ENCODE measurements at places on chromosomes 7 and 10.
A peak's percentile ranks its signal among the peaks of the same experiment; 100 is the strongest.

- DNase-seq = no peak
Measured at GRCh38 chr10:49502358-49502757, 36.6 kb downstream of the ERCC6 start.

- DNase-seq = no peak
Measured at GRCh38 chr10:70892631-70893030, 4.3 kb upstream of the PCBD1 start.

DNA sequence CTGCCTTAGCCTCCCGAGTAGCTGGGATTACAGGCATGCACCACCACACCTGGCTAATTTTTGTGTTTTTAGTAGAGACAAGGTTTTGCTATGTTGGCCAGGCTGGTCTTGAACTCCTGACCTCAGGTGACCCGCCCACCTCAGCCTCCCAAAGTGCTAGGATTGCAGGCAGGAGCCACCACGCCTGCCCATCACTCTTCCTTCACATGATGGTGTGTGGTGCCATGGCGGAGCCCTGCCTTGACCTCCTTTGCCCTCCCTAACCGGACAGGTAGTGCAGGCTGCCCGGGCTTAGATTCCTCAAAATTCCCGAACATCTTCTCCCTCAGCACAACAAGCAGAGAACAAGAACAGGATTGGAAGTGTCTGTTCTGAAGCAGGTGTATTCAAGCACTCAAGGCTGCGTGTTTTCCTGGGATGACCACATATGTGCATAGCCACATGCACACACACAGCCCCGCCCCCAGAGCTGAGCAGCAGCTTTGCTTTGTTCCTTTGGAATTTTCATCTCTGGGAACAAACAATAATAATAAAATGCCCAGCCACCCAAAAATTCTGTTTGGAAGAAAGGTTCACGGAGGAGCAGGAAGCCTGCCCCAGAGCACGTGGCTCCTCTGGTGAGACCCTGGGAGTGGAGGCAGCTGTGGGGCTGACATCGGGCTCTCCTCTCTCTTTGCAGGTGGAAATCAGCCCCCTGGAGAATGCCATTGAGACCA lies 131.3 kb upstream of the NPS start:
- no peak for DNase-seq

GRCh38 chr10:69636273-69636575 lies 6.2 kb downstream of the FAM241B start:
- no peak for DNase-seq

- DNase-seq = no peak
Measured at GRCh38 chr7:158684329-158684728, 20.3 kb downstream of the NCAPG2 start.

GRCh38 chr10:17144757-17145156 lies 15.1 kb upstream of the CUBN start:
- DNase-seq = no peak

GRCh38 chr7:78601728-78602127 lies 803.2 kb downstream of the PHTF2 start:
- no peak for DNase-seq

DNA sequence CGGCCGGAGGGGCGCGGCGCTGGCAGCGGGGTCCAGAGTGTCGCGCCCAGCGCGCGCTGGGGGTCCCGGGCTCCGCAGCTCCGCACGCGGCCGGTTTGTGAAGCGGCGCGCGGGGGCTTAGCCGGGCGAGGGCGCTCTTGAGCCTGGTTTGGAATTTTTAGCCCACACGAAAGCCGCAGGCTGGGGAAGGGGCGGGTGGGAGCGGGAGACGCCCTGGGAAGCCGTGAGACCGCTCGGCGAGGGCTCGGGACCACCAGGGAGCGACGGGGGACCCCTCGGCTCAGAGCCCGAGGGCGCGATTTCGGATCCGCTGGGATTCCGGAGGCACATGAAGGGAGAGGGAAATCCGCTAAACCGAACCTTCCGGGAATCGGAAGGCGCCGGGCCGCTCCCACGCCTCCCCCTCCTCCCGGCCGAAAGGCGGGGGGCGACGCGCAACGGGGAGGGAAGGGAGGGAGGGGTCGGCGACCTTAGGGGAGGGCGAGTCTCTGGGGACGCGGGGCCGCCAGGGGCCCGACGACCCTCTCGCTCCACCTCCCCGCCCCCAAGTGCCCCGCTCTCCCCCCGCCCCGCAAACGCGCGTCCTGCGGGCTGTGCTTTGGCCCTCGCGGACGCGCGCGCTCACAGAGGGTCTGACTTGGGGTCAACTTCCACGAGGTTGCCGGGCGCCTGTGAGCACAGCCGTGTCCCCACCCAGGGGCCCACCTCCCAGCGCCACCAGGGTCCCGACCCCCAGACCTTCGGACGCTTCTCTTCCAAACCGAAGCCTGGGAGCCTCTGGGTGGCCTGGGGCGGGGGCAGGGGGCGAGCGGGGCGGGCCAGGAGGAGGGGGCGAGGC lies 5.1 kb upstream of the ELFN1 start:
- peak; percentile 15 for DNase-seq

GRCh38 chr10:105759669-105760068 lies 1118.6 kb downstream of the SORCS3 start:
- no peak for DNase-seq

DNA sequence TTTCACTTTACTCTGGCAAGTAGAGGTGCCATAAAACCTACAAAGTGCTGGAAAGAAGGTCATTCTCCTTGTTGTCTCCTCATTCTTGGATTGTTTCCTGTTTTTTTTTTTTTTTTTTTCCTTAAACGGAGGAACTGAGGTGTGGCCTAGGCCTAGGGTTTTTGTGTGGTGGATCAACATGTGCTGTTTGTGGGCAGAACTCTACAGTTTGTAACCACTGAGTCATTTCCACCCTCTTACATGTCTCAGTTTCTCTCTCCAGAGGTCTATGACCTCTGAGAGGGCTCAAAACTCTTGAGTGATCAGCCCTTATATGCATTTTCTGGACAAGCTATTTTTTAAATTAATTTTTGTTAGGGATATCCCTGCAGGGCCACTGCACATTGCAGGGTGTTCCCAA lies 296.0 kb downstream of the PPP1R3A start:
- no peak for DNase-seq

- no peak for DNase-seq
Measured at GRCh38 chr10:26755443-26755903, 58.0 kb downstream of the PDSS1 start.

DNA sequence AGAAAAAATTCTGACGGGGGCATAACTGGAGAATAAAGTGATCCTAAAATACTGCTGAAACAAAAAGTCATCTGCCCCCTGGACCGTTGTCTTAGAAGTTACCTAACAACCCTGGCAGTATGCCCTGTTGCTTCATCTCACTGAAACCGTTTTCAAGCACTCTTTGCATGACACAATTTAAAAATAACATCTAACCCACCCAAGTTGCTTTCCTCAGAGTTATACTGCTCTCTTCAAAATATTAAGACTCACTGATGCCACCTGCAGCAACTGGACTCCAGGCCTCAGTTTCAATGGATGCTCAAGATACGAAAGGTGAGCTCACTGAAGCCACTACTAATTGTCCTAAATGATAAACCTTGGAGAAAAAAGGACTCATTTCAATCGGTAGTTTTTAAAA lies 57.4 kb downstream of the CDK6 start:
- DNase-seq = no peak

DNA sequence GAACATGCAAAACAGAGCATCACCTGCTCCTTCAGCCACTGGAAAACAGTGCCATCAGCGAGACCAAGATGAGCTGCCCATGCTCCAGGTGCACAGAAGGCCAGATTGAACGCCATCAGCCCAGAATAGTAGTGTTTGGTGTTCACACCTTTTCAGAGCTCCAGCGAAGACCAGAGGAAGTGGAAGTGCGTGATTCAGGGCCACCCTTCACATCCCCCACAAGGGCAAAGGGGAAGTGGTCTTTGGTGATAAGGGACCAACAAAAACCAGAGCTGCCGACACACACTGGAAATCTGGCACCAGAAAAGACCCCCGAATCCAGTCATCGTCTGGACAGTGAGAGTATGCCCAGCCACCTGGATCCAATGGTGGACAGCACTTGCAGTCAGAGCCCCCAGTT lies 29.5 kb upstream of the TMEM72 start:
- DNase-seq = no peak

DNA sequence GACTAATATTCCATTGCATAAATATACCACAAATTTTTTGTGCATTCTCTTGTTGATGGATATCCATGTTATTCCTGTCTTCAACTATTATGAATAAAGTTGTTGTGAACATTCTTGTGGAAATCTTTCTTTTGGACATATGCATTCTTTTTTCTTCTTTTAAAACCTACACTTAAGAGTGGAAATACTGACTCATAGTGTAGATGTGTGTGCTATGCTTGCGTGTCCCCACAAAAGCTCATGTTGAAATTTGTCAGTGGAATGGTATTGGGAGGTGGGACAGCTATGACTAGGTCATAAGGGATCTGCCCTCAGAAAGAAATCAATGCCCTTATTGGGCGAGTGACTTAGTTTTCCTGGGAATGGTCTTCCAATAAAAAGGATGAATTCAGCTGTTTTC lies 203.6 kb upstream of the PRSS58 start:
- DNase-seq = no peak

GRCh38 chr7:134300988-134301387 lies 15.7 kb downstream of the SLC35B4 start:
- no peak for DNase-seq

DNA sequence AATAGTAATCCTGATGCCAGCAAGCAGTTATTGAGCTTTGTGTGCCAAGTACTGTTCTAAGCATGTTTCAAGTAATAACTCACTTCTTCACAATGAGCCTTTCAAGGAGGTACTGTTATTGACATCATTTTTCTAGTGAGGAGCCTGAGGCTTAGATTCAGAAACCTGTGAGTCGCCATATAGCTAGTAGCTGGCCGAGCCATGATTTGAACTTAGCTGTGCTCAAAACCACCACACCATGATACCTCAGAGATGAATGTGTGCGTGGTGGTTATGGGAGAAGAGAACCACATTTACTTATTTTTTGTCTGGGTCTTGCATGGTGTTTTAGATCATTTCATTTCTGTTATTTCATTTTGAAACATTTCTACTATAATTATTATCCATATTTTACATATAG lies 578.9 kb downstream of the AUTS2 start:
- DNase-seq = no peak

DNA sequence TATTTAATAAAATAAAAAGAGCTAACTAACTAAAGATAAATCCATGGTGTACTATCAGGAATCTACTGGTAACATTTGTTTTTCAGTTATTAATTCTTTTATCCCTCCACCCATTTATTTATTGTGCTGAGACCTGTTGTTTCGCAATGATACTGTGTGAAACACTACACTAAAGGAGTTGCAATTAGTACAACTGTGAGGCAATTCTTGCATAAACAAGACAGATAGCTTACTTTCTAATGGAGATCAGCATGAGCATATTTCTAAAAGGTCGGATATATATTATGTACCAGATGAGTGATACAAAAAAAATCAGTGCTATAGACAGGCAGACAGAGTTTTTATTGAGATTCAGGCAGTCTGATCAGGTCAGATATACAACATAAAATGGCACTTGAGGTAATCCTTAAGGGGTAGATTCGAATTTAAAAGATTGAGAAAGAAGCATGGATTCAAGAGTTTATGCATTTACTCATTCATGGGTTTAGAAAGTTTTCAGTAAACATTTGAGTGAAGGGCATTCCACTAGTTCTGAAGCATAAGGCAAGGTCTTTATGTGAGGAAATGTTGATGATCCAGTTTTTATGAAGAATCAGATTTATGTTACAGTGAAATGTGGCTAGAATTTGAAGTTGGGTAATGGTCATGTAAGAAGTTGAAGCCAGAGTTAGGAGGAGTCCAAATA lies 147.6 kb downstream of the POLR1F start:
- no peak for DNase-seq

DNA sequence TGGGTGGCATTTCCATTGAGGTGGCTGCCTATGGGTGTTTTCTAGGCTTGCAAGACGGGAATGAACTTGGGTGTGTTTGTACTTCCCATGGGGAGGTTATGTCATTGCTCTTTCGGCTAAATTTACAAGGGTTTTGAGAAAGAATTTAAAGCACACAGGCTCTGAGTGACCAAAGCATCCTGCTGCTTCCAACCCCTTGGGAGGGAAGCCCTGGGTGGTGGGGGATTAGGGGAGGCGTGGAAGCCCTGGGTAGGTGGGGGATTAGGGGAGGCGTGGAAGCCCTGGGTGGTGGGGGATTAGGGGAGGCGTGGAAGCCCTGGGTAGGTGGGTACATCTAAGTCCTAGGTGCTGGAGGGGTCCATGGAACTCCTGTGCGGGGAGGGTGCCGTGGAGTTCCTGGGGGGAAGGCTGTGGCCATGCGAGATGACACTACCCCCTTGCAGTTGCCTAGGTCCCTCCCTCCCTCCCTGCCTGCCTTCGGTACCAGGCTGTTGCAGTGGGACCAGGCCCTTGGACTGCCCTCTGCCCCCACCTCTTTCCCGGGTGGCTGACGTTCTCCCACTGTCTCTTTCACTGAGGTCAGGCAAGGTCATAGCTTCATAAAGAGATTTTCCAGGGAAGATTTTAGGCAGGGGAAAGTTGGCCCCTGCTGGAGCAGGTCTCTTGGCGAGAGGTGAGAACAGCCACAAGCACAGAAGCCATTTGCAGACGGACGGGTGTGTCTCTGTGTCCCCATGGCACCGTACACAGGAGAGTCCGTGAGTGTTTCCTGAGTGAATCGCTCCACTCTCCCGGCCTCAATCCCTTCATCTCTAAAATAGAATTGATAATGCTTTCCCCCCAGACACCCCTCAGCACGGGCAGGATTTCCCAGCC lies 19.5 kb downstream of the PRF1 start:
- DNase-seq = no peak

- DNase-seq = no peak
Measured at GRCh38 chr7:124942399-124942798, 12.8 kb upstream of the POT1 start.

GRCh38 chr7:139829775-139830117 lies 682 bp downstream of the TBXAS1 start:
- DNase-seq = no peak

DNA sequence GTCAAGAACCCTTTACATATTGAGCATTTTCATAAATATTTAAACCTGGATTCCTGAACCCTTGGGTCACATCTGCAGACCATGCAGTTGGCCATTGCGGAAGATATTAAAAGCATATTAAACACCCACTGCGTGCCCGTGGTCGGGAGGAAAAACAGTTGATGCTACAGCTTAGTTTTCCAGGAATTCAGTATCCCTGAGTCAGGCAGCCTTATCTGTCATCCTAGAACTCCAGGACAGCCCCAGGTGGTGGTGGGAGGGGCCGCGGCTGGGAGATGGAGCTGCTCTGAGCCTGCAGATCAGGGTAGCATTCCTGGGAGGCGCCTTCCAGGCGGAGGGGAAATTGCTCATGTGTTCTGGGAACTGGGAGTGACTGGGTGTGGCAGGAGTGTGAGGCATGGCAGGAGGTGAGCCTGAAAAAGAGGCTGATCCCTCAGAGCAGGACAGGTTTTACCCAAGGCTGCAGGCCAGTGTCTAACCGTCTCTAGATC lies 222.9 kb upstream of the SH2B2 start:
- no peak for DNase-seq

DNA sequence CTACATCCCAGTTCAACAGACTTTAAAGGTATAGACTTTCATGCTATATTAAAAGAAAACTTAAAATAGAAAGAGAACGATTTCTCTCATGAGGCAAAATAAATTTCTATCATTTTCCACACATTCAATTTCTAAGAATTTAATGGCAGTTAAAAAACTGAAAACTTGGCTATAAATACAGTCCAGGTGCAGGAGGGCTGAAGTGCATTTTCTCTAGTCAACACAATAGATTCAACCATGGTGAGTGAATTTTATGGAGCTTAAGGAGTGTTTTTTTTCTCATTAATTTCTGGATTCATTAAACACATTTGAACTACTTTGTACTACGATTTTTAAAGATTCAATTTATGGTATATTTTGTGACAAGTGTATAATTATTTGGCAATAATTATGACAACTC lies 240.8 kb upstream of the SLC26A5 start:
- DNase-seq = no peak

- no peak for DNase-seq
Measured at GRCh38 chr10:20975236-20975635, 78.1 kb upstream of the NEBL start.
